Progenitor cell of endocrine pancreas (in vitro differentiated cells): ENCODE measurements at places on chromosomes 7 and 10. TPM values are rescaled to one million over a fixed set of nuclear protein-coding genes. Genes with fewer than 3 reads are reported as not detected.

Gene AKAP9
- 101 and 105 TPM in 2 replicates for total RNA-seq

Gene GPR15LG
- not detected in 2 replicates for total RNA-seq

Gene SH2B2
- total RNA-seq, result 11.2 and 11.5 TPM in 2 replicates

Gene RBM20
- total RNA-seq, result 1.5 and 2.7 TPM in 2 replicates

Gene RAPGEF5
- 9.7 and 9.9 TPM in 2 replicates for total RNA-seq

Gene PILRA
- 3.9 and 5.3 TPM in 2 replicates for total RNA-seq

Gene PRR15
- total RNA-seq, result 13.0 and 16.0 TPM in 2 replicates

Gene IGF2BP3
- 96.9 and 107 TPM in 2 replicates for total RNA-seq

Gene IPMK
- total RNA-seq, result 5.7 and 6.4 TPM in 2 replicates

DNA sequence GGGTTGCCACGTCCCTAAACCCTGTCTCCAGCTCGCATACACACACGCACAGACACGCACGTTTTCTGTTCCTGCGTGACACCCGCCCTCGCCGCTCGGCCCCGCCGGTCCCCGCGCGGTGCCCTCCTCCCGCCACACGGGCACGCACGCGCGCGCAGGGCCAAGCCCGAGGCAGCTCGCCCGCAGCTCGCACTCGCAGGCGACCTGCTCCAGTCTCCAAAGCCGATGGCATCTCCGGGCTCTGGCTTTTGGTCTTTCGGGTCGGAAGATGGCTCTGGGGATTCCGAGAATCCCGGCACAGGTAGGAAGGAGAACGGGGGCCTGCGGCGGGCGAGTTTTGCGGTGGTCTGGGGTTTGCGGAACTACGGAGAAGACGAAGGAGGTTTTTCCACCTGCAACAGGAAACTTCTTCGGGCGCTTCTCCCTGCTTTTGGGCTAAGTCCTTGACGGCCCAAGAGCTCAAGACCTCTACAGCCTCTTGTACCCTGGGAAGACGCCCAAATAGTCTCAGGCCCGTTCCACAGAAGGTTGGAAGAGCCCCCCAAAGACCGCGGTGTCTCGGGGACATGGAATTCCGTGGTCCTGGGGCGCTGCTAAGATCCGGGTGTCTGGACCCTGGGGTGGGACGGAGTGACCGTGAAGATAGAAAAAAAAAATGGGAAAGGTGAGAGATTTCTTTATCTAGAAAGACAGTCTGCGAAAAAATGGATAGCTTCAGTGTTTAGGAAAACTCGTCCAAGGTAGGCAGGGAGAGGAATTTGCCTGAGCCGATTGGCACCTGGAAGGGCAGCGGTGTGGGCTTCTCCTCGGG lies at the start of gene GAD2:
Gene GAD2 (plus strand): TSS at position 190 of the 811 bp plus-strand sequence. CDS start 36 bp downstream, at position 226.
- peak within 1 kb of the TSS; percentile 76 for H3K27ac ChIP-seq
- peaks cover 94% of the 10 kb centered on the region for H3K27me3 ChIP-seq
- DNase-seq, result no peak

DNA sequence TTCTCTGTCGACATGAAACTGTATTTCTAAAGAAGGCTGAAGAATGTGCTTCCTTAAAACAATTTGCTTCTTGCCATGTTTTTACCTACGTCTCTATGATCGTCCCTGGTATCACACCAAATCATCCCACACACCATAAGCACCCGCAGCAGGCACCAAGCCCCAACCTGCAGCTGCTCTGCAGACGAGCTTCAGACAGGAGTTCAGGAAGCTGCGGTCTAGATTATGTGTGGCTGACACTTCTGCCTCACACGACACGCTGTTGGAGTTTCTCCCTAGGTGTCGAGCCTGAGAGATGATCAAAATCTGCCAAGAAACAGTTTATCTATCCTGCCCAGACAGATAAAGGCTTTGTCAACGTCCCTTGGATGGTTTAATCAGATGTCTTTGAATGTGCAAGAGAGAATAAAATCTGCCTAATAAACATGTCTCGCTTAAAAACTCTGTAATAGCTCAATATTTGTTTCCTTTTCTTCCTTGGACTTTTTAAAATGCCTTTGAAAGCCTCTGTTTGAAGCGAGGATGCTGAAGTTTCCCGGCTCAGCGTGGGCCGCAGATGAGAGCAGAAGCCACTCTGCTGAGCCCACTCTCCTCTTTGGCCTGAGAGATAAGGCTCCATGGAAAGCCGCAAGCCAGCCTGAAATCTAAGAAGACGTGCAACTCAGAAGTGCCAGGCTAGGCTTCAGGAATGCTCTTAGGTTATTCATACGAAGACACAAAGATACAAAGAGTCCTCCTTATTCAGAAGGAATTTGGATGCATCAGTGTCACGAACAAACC lies 158.3 kb upstream of the PFKP start:
- no peaks in the 10 kb centered on the region for H3K4me1 ChIP-seq
- H3K27ac ChIP-seq, result no peak overlapping the region
- DNase-seq, result no peak
- no peaks in the 10 kb centered on the region for H3K36me3 ChIP-seq
- H3K27me3 ChIP-seq, result peaks cover 14% of the 10 kb centered on the region
- H3K4me3 ChIP-seq, result no peak overlapping the region

DNA sequence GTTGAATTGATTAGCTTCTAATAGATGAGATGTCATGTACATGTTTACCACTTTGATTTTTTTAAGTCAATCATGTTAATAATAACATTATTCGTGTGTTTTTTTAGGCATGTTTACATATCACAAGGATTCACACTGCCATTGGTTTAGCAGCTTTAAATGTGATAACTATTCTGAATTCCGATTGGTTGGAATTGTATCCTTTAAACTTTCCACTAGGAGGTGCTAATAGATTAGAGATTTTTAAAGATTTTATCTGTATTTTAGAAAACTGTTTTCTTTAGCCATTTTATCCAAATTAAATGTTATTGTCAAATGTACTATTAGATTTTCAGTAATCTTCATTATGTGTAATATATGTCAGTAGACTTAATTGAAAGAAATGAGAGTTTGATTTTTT lies 83.2 kb downstream of the HECTD2 start:
- H3K27ac ChIP-seq, result no peak overlapping the region
- H3K4me3 ChIP-seq, result no peak overlapping the region
- H3K36me3 ChIP-seq, result peaks cover 2% of the 10 kb centered on the region
- H3K4me1 ChIP-seq, result no peaks in the 10 kb centered on the region

- H3K27me3 ChIP-seq, result peaks cover 14% of the 10 kb centered on the region
- DNase-seq, result no peak
- H3K27ac ChIP-seq, result no peak overlapping the region
- no peak overlapping the region for H3K4me3 ChIP-seq
- peaks cover 6% of the 10 kb centered on the region for H3K4me1 ChIP-seq
These were observed 590.0 kb downstream of the LRMDA start for GRCh38 chr10:76021398-76021797.

GRCh38 chr10:63885156-63885555 lies 364.0 kb downstream of the REEP3 start:
- DNase-seq, result no peak
- H3K27ac ChIP-seq, result no peak overlapping the region
- H3K4me3 ChIP-seq, result no peak overlapping the region
- H3K36me3 ChIP-seq, result no peaks in the 10 kb centered on the region
- H3K27me3 ChIP-seq, result peaks cover 6% of the 10 kb centered on the region

DNA sequence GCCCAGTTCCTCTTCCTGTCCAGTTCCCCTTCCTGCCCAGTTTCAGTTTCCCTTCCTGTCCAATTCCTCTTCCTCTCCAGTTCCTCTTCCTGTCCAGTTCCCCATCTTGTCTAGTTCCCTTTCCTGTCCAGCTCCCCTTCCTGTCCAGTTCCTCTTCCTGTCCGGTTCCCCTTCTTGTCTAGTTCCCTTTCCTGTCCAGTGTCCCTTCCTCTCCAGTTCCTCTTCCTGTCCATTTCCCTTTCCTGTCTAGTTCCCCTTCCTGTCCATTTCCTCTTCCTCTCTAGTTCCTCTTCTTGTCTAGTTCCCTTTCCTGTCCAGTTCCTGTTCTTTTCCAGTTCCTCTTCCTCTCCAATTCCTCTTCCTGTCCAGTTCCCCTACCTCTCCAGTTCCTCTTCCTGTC lies 68.1 kb upstream of the ADCY1 start:
- H3K4me3 ChIP-seq, result no peak overlapping the region
- DNase-seq, result no peak
- H3K36me3 ChIP-seq, result no peaks in the 10 kb centered on the region
- H3K27me3 ChIP-seq, result no peaks in the 10 kb centered on the region

GRCh38 chr10:99172128-99172738 lies 63.4 kb downstream of the HPSE2 start:
- H3K36me3 ChIP-seq, result no peaks in the 10 kb centered on the region
- no peaks in the 10 kb centered on the region for H3K4me1 ChIP-seq
- H3K4me3 ChIP-seq, result no peak overlapping the region
- peaks cover 8% of the 10 kb centered on the region for H3K27me3 ChIP-seq
- no peak overlapping the region for H3K27ac ChIP-seq

DNA sequence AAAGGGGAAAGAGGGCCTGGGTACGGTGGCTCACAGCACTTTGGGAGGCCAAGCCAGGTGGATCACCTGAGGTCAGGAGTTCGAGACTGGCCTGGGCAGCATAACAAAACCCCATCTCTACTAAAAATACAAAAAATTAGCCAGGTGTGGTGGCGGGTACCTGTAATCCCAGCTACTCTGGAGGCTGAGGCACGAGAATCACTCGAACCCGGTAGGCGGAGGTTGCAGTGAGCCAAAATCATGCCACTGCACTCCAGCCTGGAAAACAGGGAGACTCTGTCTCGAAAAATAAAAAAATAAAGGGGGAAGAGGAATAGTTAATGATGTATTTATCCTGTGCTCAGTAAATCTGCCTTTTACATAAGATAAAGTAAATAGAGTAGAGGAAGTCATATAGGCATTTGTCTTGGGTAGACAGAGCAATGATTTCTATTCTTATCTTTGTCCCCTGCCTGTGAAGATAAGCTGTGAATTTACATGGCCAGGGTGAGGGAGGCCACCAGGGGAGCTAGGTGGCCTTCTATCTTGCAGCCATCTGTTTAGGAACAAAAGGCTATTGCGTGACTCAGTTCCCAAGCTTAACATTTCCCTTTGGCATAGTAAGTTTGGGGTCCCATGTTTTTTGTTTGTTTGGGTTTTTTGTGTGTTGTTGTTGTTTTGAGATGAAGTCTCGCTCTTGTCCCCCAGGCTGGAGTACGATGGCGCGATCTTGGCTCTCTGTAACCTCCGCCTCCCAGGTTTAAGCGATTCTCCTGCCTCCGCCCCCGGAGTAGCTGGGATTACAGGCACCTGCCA lies 73.2 kb upstream of the GTF2I start:
- H3K4me1 ChIP-seq, result peaks cover 35% of the 10 kb centered on the region
- no peak overlapping the region for H3K4me3 ChIP-seq
- peak overlapping the region; percentile 79 for H3K27ac ChIP-seq

- H3K27me3 ChIP-seq, result no peaks in the 10 kb centered on the region
- peaks cover 15% of the 10 kb centered on the region for H3K4me1 ChIP-seq
- no peak for DNase-seq
- H3K27ac ChIP-seq, result no peak overlapping the region
- peaks cover 32% of the 10 kb centered on the region for H3K36me3 ChIP-seq
- no peak overlapping the region for H3K4me3 ChIP-seq
These were observed 168.9 kb upstream of the SH2B2 start for GRCh38 chr7:102117743-102118142.

GRCh38 chr10:102579328-102579727 lies 65.0 kb upstream of the TRIM8 start:
- no peak for DNase-seq
- H3K4me3 ChIP-seq, result no peak overlapping the region
- no peaks in the 10 kb centered on the region for H3K27me3 ChIP-seq
- H3K36me3 ChIP-seq, result no peaks in the 10 kb centered on the region

DNA sequence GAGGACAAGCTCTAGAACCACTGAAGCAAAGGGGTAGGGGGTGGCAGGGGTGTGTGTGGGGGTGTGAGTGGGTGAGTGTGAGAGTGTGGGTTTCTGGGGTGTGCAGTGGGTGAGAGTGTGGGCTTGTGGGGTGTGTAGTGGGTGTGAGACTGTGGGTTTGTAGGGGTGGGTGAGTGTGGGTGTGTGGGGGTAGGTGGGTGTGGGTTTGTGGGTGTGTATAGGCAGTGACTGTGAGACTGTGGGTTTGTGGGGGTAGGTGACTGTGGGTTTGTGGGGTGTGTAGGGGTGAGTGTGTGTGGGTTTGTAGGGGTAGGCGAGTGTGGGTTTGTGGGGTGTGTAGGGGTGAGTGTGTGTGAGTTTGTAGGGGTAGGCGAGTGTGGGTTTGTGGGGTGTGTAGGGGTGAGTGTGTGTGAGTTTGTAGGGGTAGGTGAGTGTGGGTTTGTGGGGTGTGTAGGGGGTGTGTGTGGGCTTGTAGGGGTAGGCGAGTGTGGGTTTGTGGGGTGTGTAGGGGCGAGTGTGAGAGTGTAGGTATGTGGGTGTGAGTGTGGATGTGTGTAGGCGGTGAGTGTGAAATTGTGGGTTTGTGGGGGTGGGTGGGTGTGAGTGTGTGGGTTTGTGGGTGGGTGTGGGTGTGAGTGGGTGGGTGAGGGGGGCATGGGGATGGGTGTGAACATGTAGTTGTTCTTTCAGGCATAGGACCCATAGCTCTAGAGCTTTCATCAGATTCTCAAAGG lies 8.8 kb downstream of the NOS3 start:
- H3K36me3 ChIP-seq, result no peaks in the 10 kb centered on the region
- no peak overlapping the region for H3K4me3 ChIP-seq
- H3K27ac ChIP-seq, result no peak overlapping the region
- H3K27me3 ChIP-seq, result peaks cover 12% of the 10 kb centered on the region
- DNase-seq, result no peak

DNA sequence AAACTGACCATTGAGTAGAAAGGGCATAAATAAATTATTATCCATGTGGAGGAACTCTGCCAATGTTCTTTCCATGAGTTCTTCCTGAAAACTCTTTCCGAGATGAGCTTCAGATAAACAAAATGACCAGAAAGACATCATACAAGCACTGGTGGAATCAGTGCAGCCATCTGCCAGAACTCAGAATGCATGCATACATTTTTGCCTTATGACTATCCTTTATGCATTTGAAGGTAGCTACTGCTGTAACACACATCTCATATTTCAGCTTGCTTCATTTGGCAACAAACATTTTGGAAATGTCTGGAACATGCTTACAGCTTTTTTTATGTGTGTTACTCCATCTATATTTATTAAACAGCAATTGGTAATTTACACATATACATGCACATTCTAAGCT lies 448.9 kb downstream of the PLXDC2 start:
- no peak overlapping the region for H3K27ac ChIP-seq
- peaks cover 23% of the 10 kb centered on the region for H3K36me3 ChIP-seq
- no peak overlapping the region for H3K4me3 ChIP-seq
- H3K27me3 ChIP-seq, result no peaks in the 10 kb centered on the region

GRCh38 chr7:7054252-7054830 lies 128.0 kb upstream of the C1GALT1 start:
- H3K4me3 ChIP-seq, result no peak overlapping the region
- no peaks in the 10 kb centered on the region for H3K36me3 ChIP-seq
- H3K4me1 ChIP-seq, result peaks cover 6% of the 10 kb centered on the region
- H3K27me3 ChIP-seq, result no peaks in the 10 kb centered on the region
- no peak for DNase-seq
- no peak overlapping the region for H3K27ac ChIP-seq

- H3K4me3 ChIP-seq, result no peak overlapping the region
- DNase-seq, result no peak
- H3K36me3 ChIP-seq, result no peaks in the 10 kb centered on the region
- H3K27ac ChIP-seq, result no peak overlapping the region
These were observed 174.9 kb downstream of the CACNA2D1 start for GRCh38 chr7:82268632-82269031.

GRCh38 chr7:139620676-139621344 lies 97.3 kb downstream of the CLEC2L start:
- H3K36me3 ChIP-seq, result peaks cover 33% of the 10 kb centered on the region
- peak; percentile 37 for DNase-seq
- H3K27ac ChIP-seq, result peak overlapping the region; percentile 87
- H3K27me3 ChIP-seq, result no peaks in the 10 kb centered on the region
- H3K4me3 ChIP-seq, result no peak overlapping the region
